ENCODE measurements at places on chromosomes 11 and 22. TPM values are rescaled to one million over a fixed set of nuclear protein-coding genes. Genes with fewer than 3 reads are reported as not detected.
A peak's percentile ranks its signal among the peaks of the same experiment; 100 is the strongest.

- DNase-seq = no peak
Observed at GRCh38 chr11:63931876-63932275, 6.9 kb upstream of the NAA40 start.

DNA sequence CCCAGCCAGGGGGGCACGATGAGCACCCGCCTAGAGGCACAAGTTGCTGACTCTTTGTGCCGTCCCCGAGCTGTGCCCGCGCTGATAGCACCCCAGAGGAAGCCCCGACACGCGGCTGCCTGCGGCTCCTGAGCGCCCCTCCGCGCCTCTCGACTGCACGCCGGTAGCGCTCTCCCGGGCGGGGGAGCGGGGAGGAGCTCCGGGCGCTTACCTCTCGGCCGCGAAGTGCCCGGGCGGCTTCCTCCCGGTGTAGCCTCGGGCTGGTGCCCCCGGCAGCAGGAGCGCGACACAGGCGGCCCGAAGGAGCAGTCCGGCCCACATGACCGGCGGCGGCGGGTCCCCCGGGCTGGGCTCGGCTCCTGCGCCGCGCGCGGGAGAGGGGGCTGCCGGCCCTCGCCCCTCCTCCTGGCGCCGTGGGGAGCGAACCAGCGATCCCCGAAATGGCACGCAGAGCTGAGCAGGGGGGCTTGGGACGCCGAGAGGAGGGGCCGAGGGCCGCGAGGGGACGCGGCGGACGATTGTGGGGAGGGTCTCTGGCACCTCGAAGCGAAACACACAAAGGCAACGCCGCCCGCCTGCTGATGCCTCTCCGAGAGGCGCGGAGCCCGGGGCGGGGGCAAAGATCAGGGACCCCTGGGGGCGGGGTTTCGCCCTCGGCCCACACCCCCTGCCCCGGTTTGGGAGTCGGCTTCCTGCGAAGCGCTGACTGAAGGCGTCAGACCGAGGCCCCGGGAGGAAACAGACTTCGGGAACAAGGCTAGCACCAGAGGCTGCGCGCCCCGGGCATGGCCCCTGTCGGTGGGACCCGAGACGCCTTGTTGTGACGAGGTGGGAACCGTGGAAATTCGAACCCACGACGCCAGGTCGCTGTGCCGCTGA, at the start of gene VWCE:
VWCE (minus strand) TSS at position 600 of the 879 bp plus-strand sequence; CDS start at position 321, 279 bp downstream.
- peak; percentile 63 for DNase-seq

GRCh38 chr11:30495437-30495836, 90.7 kb downstream of the MPPED2 start:
- no peak for DNase-seq

GRCh38 chr11:102223859-102224258, 93.4 kb upstream of the BIRC3 start:
- no peak for DNase-seq

- DNase-seq = no peak
Observed at GRCh38 chr22:37663521-37664140, 5.1 kb downstream of the PDXP start.

DNA sequence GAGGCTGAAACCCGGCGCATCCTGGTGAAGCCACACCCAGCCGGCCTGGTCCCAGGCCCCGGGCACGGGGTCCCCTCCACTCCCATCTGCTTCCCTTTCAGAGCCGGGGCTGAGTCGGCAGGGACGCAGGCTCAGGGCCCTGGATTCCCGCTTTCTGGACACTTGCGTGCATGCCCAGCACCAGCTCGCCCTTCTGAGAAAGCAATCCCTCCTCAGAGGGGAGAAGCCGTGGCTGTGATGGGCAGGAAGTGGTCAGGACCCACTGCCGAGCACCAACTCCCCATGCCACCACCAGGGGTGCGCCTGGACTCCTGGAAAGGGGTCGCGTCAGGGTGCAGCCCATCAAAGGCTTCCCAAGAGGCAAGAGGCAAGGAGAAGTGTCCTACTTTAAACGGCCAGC, 15.1 kb downstream of the CDKN1C start:
- DNase-seq = no peak

DNA sequence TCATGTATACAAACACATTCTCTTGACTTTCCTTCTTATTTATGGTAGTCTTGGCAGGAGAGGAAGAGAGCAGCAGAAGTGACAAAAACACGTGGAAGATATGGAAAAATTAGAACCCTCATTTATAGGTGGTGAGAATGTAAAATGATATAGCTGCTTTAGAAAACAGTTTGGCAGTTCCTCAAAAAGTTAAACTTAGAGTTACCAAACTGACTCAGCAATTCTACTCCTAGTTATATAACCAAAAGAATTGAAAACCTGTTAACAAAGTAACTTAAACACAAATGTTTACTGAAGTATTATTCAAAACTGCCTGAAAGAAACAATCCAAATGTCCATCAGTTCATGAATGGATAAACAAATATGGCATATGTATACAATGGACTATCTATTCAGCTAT, 16.8 kb downstream of the NUCB2 start:
- DNase-seq = no peak

DNA sequence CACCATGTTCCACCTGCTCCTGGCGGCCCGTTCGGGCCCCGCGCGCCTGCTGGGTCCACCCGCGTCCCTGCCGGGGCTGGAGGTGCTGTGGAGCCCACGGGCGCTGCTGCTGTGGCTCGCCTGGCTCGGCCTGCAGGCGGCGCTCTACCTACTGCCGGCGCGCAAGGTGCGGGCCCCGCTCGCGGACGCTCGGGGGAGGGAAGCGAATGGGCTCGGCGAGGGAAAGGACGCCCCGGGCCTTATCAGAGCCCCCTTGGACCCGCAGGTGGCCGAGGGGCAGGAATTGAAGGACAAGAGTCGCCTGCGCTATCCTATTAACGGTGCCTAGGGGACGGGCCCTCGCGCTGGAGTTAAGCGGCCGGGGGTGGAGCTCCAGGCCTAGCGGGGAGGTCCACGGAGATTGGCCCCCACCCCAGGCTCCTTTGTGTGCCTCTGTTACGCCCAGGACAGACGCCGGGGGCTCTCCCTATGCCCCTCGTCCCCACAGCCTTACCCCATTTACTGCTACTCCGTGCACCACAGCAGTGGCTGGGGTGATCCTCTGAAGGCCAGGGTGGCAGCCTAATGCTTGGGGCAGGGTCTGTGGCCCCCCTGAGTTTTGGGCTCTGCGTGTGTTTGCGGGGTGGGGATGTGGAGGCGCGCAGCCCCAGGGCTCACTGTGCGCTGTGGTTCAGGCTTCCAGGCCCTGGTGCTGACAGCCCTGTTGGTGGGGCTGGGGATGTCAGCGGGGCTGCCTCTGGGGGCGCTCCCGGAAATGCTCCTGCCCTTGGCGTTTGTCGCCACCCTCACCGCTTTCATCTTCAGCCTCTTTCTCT, 1.1 kb downstream of the TM7SF2 start:
- DNase-seq = peak; percentile 34

DNA sequence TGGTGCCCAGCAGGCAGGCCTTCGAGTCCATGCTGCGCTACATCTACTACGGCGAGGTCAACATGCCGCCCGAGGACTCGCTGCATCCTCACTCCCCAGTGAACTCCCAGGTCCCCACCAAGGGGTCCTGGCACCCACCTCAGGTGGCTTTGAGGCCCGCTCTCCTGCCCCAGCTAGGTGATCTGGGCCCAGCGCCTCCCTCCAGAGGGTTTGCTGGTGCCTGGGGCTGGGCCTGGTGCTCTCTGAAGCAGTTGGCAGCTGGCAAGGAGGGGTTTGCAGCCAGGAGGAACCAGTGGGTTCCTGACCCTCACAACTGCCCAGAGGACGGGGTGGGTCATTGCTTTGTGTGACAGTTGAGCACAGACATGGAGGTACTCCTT, 5.9 kb downstream of the THAP7 start:
- no peak for DNase-seq

- no peak for DNase-seq
Observed at GRCh38 chr22:40653361-40653760, 16.8 kb upstream of the MRTFA start.

- DNase-seq = no peak
Observed at GRCh38 chr22:22683668-22684361, 39.4 kb downstream of the GGTLC2 start.

- DNase-seq = no peak
Observed at GRCh38 chr11:45853332-45854219, 6.3 kb downstream of the CRY2 start.

- no peak for DNase-seq
Observed at GRCh38 chr11:70415191-70415590, 16.9 kb downstream of the CTTN start.

- DNase-seq = no peak
Observed at GRCh38 chr11:30091737-30092136, 74.9 kb upstream of the KCNA4 start.

DNA sequence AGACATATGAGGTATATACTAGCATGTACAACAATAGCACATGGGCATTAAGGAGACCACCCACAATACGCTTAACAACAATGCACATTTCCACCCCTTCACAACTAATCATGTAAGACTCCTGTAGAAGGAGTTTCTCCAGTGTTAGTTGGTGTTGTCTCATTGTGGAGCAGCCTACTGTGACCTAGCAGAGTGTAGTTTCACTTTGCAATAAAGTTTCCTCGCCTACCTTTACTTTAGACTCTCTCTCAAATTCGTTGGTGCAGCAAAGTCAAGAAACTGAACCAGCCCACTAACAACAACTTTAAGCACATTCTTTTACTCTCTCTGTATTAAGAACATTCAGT, 863.6 kb downstream of the FAM181B start:
- no peak for DNase-seq

GRCh38 chr22:24555165-24556039, at the start of gene SNRPD3:
TSS of gene SNRPD3 (plus strand) at chr22:24555999. CDS start at chr22:24557675, 1,676 bp downstream.
- DNase-seq = peak; percentile 98

DNA sequence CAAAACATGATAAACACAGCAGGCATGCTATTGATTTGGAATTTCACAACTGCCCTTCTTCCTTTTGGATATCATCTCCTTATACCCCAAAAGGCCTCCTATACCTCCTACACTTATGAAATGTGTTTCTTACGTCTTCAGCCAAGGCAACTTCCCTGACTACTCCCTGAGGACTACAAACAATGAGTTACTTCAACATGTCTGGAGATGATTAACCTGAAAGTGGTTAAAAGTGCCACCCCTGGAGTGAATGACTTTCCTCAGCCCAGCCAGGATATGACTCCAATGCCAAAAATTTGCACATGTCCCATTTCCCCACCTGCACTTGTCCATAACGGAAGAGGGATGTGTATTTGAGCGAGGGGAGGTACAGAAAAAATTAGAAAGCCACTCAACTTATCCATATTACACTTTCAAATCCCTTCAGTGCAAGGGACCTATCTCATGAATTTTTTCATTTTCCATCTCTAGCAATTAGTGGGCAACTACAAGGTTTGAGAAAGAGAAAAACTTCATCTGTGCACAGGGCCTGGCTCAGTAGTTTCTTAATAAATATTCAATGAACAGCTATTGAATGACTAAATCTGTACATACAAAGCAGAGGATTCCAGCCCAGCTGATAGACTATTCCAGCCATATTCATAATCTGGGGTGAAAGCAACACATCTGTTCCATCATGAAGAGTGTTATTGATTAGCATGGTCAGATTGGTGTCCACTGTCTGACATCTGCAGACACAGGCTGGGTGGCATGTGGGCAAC, 36.8 kb downstream of the KIRREL3 start:
- DNase-seq = peak; percentile 82

DNA sequence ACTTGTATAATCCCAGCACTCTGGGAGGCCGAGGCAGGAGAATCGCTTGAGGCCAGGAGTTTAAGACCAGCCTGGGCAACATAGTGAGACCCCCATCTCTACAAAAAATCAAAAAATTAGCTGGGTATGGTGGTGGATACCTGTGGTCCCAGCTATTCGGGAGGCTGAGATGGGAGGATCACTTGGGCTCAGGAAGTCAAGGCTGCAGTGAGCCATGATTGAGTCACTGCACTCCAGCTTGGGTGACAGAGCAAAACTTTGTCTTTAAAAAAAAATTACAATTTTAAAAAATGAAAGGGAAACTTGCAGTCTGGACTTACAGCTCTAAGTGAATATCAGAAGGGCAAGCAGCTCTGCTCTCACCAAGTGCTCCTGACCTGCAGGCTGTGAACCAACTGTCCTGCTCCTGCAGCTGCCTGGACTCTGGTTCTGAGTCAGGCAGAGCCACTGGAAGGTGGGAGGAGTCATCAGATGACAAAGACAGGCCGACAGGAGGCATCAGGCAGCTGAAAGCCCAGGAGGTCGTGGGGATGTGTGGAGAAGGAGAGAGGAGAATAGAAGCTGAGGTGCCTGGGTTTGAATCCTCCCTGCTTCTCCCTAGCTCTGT, 9.6 kb downstream of the SMTNL1 start:
- peak; percentile 63 for DNase-seq

DNA sequence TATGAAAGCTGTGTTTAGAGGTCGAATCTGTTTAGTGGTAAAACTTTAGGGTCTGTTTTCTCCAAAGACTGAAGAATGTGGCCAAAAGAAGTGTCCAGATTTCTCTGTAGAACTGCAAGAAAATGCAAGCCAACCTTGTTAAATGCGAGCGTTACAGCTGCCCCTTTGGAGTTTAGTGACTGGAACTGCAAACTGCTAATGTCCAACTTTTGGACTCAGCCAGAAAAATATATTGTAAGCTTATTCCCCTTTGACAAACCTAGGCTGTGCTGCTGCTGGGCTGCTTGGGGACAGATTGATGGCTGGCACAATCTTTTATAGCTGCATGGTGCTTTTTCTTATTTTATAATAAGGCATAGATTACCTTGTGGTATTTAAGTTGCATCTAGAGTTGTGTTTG, 3.9 kb downstream of the TEAD1 start:
- DNase-seq = no peak

DNA sequence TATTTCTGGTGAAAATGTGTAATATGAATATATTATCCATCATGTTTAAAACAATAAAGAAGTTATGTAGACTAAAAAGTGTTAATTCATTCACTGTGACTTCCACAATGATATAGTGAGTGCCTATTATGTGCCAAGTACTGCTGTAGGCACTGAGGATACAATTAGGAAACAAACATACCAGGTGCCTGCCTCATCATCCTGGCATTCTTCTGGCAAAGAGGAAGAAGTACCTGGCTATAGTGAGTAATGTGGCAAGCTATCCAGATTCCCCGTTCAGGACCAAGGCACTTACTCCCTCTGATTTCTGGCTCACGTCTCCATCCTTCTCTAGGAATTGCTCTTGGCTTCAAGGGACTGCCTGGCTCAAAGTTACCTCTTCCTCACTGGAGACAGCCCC, 77.5 kb upstream of the CLMP start:
- DNase-seq = no peak

DNA sequence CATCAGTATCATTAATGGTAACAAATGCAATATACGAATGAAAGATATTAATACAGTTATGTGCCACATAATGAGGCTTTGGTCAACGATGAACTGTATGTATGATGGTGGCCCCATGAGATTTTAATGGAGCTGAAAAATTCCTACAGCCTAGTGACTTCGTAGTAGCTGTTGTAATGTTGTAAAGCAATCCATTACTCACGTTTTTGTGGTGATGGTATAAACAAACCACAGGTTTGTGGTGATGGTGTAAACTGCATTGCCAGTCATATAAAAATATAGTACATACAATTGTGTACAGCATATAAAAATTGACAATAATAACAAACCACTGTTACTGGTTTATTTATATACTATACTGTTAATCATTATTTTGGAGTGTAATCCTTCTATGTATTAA, 27.4 kb upstream of the GRIA4 start:
- DNase-seq = no peak

Gene RAB1B
- total RNA-seq = 77.0 TPM

Gene APOA1
- total RNA-seq = 0.11 TPM

Gene NLRP6
- total RNA-seq = not detected

Gene TMEM258
- 61.1 TPM for total RNA-seq

Gene OR52I2
- total RNA-seq = not detected

Data from Daoy (cell line).